Keratinocyte (primary cell): ENCODE measurements at places on chromosomes 1 and 21.

- no peak for DNase-seq
These were observed at the start of gene NTRK1 for GRCh38 chr1:156860628-156861423. TSS of gene NTRK1 (plus strand) at chr1:156860865. CDS start at chr1:156860935, 70 bp downstream.

DNA sequence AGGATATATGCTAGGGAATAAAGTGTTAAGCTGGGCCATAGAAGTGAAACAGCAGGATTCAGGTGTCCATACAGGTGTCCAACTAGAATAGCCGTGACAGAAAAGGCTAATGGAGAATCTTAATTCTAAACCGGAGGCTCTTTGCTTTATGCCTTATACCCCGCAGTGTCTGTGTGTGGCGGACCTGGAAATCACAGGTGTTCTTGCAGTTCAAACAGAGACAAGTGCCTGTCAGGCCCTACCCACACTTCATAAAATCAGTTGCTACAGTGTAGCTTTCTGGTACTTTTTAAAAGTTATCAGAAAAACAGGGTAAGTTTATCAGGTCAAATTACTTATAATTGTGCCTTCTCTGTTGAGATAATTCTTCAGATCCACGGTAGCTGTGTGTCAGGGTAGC is 293.9 kb downstream of the LRRC7 start:
- no peak for DNase-seq

GRCh38 chr1:5513846-5514526 is 478.2 kb downstream of the NPHP4 start:
- DNase-seq: no peak

DNA sequence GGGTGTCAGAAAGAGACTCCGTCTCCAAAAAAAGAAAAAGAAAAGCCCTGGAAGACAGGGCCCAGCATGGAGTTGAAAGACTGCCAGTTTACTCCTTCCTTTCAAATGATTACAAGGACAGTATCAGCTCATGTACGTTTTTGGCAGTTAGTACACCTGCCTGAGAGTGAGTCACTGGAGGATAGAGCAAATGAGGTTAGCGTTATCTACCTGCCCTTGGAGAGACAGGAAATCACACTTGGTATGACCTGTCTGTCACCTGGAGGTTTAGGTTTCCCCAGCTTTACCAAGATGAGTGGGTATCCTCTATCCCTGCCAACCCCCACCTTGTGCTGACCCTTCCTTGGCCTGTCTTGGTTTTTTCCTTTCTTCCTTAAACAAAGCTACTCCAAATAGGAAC is 96.8 kb upstream of the BMP8A start:
- DNase-seq: no peak

DNA sequence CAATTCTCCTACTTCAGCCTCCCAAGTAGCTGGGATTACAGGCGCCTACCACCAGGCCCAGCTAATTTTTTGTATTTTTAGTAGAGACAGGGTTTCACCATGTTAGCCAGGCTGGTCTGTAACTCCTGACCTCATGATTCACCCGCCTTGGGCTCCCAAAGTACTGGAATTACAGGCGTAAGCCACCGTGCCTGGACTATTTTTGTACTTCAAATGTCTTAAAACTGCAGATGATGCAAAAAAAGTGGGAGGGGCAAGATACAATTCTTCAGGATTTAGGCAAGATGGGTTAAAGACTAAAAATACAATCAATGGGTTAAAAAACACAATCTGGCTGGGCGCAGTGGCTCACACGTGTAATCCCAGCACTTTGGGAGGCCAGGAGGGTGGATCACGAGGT is 4.7 kb downstream of the SCAF4 start:
- DNase-seq: no peak
